Activated CD4-positive, alpha-beta memory T cell treated with anti-CD3 and anti-CD28 coated beads, Interleukin-2, amount 10 ng/mL, durations not matched to agents 7 days and 5 days (primary cell): ENCODE measurements at places on chromosomes 16 and 17.

- no peak for DNase-seq
Measured at GRCh38 chr17:48477221-48477620, 47.2 kb upstream of the SKAP1 start.

DNA sequence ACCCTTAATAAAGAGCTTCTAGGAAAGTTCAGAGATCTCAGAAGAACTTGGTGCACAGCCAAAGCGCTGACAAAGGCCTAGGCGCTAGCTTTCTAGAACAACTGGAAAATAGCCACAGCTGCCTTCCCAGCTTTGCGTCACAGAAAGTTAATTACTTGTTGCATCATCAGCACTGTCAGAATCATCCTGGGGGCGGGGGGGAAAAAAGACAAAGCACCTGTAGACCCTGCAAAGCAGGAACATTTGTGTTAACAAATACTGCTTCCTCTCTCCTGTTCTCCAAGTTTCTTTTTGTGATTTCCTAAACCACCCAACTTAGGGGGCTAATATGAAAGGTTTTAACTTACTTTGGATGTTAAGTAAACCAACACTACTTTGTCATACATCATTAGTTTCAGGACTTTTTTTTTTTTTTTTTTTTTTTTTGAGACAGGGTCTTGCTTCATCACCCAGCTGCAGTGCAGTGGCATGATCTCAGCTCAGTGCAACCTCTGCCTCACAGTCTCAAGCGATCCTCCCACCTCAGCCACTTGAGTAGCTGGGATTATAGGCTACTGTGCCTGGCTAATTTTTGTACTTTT is 4.8 kb upstream of the AARSD1 start:
- DNase-seq: no peak

DNA sequence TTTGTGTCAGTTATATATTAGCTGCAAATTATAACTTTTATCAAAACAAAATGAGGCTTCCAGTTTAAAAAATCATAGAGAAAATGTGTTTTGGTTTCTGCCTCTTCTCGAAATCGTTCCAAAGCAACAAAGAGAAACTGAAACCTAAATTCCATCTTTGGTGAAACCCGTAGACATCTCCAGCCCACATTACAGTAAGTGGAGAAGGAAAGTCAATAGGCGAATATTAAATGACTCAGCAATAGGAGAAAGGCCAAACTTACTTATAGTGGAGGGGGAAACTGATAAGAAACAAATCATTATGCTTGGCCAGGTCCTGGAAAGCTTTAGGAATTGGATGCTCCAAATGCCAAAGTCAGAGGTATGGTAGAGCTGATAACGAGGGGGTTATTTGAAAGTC is 103.0 kb upstream of the SHISA6 start:
- DNase-seq: no peak

- DNase-seq: no peak
Measured at GRCh38 chr17:68909066-68909465, 46.1 kb downstream of the ABCA8 start.

- no peak for DNase-seq
Measured at GRCh38 chr17:73820686-73821448, 176.6 kb upstream of the SDK2 start.

DNA sequence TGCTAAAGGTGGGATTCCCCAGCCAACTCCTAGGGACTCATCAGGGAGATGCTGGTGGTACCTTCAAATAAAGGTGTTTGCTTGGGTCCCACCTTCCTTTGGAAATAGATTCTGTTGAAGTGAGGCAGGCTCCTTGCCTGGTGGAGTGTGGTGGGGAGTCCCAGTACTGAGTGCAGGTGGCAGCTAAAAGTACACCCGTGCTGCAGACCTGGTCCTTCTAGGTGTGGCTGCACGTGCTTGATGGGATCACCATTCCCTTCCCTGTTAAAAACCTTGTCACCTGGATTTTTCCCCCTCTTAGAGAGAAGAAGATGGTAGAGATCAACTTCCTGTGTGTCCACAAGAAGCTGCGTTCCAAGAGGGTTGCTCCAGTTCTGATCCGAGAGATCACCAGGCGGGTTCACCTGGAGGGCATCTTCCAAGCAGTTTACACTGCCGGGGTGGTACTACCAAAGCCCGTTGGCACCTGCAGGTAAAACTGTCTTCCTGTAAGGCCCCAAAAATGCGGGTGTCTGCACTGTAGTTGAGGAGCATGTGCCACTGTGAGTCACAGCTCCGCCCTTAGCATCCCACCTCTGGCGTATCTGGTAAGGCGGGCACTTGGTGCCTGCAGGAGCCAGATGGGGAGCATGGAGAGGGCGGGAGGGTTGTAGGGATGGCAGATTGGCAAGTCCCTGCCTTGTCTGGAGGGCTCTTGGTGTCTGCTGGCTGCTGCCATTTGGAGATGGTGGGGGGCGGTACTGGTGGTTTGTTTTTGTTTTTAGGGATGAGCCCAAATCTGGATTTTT is 34.0 kb downstream of the PLCD3 start:
- DNase-seq: no peak

GRCh38 chr17:69179227-69179952 is 37.7 kb upstream of the ABCA6 start:
- DNase-seq: no peak

DNA sequence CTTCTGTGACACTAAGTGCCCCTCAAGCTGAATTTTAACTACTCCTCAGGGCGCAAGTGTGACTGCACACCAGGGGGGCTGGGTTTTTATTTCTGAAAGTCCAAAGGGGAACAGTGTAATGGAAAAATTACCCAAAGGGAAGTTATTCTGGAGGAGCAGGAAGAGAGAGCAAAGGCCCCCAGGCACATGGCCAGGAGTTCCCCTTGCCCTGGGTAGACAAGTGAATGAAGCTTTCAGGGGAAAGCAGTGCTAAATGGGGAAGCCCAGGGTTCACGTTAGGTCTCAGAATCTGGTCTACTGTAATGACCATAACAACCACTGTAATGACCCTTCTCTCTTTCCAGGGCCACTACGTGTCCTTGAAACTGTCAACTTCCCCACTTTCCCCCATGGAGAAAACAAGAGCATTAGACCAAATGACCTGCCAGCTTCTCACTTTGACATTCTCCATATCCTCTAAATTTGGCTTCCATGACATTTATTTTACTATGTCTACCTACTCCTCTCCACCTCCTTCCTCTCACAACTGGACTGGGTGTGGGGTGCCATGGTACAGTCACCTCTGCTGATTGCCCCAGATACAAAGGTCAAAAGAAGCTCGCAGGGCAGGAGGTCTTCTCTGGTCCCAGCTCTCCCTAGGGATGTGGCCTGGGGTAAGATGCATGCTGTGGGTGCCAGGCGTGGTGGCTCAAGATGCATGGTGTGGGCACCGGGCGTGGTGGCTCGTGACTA is 34.1 kb upstream of the MMP2 start:
- DNase-seq: no peak

DNA sequence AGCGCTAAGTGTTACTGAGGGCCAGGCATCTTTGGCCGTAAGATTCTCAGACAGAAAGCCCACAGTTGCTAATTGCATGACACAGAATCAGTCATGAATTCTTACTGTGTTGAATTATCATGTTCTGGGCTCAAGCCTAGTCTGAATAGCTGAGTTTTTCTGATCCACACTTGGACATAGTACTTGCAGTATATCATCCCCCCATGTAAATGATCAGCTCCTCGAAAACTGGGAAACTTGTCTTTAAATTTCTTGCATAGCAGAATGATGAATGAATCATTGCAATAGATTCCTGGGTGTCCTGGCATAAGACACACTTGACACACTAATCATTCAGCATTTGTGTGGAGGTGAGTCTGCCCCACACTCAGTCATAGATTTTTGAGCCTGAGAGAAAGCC is 2.2 kb downstream of the MLYCD start:
- DNase-seq: no peak
